ENCODE measurements at places on chromosomes 5 and 9. TPM values are rescaled to one million over a fixed set of nuclear protein-coding genes. Genes with fewer than 3 reads are reported as not detected.

DNA sequence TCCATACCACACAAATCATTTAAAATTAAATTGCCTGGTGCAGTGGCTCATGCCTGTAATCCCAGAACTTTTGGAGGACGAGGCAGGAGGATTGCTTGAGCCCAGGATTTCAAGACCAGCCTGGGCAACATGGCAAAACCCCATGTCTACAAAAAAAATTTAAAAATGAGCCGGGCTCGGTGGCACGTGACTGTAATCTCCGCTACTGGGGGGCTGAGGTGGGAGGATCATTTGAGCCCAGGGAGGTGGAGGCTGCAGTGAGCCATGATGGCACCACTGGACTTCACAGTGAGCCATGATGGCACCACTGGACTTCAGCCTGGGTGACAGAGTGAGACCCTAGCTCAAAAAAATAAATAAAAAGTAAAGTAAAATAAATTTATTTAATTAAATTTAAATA, 40.9 kb downstream of the LYRM7 start:
- DNase-seq, result no peak

- DNase-seq, result no peak
Measured at GRCh38 chr9:85536076-85536475, 205.7 kb downstream of the AGTPBP1 start.

GRCh38 chr9:99130069-99130468, 25.2 kb downstream of the TGFBR1 start:
- DNase-seq, result no peak

ADAMTS16 gene
- 3.7 TPM for total RNA-seq

RNF208 gene
- 0.82 TPM for total RNA-seq

All from frontal cortex (tissue), 4 donors.